ENCODE measurements at places on chromosomes 11 and 22.

DNA sequence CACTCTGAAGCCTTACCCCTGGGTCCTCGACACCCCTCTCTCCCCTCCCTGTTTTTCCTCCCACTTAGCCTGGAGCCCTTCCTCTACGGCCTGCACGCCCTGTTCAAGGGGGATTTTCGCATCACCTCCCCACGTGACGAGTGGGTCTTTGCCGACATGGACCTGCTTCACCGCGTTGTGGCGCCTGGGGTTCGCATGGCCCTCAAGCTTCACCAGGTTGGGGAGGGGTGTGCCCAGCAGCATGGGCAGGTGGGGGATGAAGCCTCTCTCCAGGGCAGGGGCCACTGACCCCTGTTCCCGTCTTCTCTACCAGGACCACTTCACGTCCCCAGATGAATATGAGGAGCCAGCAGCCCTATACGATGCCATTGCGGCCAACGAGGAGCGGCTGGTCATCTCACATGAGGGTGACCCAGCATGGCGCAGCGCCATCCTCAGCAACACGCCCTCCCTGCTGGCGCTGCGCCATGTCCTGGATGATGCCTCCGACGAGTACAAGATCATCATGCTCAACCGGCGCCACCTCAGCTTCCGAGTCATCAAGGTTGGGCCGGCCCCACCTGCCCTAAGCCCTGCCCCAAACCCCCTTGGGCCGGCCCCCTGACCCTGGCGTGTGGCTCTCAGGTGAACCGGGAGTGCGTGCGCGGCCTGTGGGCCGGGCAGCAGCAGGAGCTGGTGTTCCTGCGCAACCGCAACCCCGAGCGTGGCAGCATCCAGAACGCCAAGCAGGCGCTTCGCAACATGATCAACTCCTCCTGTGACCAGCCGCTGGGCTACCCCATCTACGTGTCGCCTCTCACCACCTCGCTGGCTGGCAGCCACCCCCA, 2.8 kb upstream of the SIPA1 start:
- DNase-seq: no peak

GRCh38 chr22:17598318-17598717, 30.2 kb downstream of the ATP6V1E1 start:
- DNase-seq: no peak

- no peak for DNase-seq
These were observed 99.8 kb downstream of the ARL14EP start for GRCh38 chr11:30422447-30423278.

DNA sequence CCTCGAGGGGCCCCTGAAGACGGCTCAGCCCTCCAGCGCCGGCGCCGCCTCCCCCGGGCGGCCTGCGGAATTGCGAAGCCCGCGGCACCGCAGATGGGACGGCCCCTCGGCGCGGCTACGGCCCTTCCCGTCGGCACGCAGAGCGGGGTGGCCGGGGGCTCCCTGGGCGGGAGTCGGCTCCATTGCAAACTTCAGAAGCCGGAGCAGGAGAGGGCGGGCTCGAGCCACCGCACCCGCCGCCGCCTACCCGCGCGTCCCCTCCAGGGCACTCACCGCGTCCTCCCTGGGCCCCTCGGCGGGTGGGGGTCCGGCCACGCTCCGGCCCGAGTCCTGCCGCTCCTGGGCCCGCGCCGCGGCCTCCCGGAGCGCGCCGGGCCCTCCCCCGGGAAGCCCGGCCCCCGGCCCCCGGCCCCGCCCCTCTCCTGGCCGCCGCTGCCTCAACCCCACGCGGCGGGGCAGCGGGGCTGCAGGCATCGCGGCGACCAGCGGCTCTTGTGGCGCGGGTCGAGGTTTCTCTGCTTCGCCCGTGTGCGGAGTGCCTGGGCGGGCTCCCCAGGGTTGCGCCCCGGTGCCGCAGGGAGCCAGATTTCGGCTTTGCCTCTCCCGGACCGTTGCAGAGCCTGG, at the start of gene PACSIN3:
Gene PACSIN3 (minus strand): TSS at position 359 of the 624 bp plus-strand sequence. CDS start 3,707 bp downstream, outside the sequence.
- peak; percentile 75 for DNase-seq

- no peak for DNase-seq
These were observed 522 bp downstream of the CORO1B start for GRCh38 chr11:67442504-67443404.

- no peak for DNase-seq
These were observed 5.9 kb upstream of the BDNF start for GRCh38 chr11:27705873-27706820.

DNA sequence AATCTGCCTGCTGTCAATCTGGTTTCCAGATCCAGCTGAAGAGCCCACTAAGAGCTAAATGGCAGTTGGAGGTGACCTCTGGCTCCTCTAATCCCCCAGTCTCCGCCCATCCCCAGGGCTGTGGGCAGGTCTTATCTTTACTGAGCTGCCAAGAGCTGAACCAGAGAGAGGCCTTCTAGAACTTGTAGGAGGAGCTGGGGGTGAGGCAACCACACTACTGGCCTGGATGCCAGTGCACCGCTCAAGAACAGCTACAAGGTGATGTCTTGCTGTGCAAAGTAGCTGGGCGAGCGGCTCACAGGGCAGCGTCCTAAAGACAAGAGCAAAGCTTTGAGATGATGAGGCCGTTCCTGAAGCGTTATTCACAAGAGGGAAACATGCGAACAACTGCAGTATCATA, 374.6 kb downstream of the CTTN start:
- no peak for DNase-seq
